ENCODE measurements at places on chromosomes 2 and 18.

GRCh38 chr2:31270822-31271231, 36.9 kb downstream of the EHD3 start:
- no peak for DNase-seq

DNA sequence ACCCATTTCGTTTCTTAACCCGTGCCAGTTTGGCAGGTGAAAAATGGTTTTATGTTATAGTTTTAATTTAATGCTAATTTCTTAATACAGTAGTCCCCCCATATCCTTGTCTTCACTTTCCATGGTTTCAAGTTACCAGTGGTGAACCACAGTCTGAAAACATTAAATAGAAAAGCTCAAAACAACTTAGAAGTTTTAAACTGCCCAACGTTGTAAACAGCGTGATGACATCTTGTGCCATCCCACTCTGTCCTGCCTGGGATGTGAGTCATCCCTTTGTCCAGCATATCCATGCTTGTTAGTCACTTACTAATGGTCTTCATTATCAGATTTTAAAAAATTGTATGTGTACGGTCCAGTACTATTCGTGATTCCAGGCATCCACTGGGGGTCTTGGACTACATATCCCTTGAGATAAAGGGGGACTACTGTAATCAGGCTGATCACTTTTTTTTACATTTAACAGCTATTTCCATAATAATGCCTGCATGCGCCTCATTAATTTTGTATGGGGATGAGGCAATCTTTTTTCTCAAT, 31.9 kb downstream of the SLC66A3 start:
- DNase-seq = no peak

DNA sequence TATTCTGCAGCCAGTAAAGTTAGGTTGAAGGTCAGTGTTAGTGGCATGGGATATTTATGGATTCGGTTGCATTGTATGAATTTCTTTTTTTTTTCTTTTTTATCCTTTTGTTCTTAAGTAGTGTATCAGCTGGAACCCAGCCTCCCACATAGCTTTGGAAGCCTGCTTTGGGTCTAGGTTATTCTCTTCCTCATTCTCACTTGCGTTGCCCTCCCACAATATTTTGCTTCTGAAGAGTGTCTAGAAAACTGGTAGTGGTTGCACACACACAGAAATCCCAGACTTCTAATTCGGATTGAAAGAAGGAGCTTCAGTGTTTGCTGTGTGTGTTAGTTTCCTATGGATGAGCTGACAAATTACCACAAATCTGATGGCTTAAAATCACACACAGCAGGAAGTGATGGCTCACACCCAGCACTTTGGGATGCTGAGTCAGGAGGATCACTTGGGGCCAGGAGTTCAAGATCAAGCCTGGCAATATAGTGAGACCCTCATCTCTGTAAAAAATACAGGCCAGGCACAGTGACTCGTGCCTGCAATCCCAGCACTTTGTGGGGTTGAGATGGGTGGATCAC, 104.8 kb downstream of the ARL4C start:
- DNase-seq = no peak

DNA sequence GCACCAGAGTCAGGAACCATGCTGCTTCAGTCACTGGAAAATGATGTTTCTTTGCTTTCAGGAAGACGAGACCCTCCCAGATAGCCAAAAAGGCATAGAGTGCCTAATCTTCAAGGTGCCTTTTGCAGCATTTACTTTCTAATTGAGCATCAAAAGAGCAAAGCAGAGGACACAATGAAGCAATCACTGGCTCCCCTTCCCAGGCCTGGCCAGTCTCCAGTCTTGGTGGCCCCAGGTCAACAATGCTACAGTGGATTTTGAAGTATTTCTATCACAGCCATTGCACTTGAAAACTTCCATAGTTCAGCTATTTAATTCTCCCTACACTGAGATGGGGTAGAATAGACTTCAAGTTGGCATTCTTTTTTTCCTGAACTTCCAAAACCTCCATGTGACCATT, 15.4 kb downstream of the ZBTB7C start:
- DNase-seq = no peak

DNA sequence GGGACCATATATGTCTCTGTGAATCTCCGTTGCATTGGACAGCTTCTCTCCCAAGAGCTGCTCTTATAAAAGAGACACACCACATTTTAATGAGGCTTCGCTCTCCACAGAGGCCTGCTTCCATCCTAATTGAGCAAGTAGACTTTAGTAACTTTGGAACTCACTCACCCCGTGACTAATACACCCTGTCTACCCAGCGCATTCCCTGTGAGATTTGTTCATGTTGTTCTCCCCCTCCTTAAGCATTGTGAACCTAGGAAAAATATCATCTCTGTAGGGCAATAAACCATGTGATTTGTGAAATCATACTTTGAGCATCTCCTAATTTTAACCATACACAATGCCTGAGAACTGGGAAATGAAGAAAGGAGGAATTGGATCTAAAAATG, 56.9 kb downstream of the MCFD2 start:
- DNase-seq = no peak

- no peak for DNase-seq
Observed at GRCh38 chr2:214169736-214170135, 241.1 kb upstream of the VWC2L start.

DNA sequence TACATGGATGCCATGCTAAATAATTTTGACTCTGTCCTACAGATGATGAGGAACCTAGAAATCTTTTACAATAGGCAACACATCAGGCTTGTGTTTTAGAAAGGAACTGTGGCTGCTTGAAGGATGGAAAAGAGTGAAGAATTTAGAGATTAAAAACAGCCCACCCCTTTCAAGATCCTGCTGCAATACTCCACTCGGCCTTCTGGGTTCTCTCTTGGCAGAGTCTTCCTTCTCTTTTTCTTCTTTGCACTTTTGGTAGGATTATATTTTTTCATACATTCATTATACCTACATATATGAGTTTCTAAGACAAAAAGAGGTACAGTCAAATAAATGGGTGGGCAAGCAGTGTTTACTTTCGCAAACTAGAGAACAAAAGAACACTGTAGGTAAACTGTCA, 474.3 kb downstream of the ERBB4 start:
- DNase-seq = no peak

DNA sequence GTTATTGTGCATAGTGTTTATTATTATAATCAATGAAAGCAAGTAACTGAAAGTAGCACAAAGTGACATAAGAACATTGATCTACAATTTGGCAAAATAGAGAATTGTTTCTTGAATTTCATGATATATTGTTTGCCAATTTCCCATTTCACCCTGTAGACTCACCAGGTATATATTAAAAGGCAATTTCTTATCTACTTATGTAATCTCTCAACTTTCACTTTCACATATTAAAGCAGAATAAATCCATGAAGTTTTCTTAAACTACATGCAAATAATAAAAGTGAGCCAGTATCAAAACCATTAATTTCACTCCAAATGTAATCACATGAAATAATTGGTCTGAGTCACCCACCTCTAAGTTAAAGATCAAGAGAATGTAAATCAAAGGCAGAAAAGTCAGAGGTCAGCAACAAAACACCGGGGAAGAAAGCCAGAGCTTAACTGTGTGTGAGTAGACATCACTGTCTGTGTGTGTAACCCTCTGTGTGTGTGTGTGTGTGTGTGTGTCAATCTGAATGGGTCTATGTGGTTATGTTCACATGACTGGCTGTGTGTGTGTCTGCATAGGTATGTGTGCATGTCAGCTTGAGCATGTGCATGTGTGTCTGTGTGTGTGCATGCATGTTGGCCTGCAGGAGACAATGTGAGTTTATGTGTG, 44.1 kb downstream of the ZNF385B start:
- DNase-seq = no peak

DNA sequence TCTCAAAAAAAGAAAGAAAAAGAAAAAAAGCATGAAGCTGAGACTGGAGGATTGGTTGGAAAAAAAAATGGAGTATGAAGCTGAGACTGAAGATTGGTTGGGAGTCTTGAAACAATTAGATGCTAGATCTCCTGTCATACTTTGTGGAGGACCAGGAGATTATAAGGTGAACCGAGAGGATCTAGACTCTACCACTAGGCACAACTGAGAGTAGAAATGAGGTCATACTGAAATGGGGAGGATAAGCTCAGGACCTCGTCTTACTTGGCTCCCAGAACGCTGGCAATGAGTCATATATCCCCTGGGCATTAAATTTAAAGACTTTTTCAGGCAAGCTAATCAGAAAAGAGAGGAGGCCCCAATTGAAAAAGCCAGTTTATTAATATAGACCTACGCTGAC, 3.3 kb upstream of the ORC2 start:
- DNase-seq = no peak

DNA sequence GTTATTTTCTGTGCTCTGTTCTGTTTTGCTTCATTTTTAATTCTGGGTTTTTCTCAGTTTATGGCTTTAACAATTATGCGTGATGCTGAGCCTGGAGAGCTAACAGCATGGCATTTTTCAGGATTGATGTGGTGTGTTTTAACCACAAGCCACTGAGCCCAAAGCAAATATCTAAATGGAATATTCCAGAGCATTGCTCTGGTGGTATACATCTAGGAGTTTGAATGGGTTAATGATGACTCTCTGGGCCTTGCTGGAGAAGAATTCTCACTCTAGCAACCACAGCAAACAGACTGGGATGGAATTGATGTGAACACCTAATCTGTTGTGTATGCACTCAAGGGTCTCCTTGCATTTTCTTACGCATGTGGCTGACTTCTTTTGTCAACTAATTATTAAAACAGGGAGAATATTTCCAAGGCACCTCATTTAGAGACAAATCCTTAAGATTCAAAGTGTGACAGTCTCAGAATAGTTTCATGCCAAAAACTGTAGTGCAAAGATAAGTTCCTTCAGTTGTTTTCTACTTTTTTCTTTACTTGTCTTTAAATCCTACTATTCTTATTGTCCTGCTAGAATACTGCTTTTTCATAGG, 164.0 kb downstream of the DTNA start:
- DNase-seq = no peak

DNA sequence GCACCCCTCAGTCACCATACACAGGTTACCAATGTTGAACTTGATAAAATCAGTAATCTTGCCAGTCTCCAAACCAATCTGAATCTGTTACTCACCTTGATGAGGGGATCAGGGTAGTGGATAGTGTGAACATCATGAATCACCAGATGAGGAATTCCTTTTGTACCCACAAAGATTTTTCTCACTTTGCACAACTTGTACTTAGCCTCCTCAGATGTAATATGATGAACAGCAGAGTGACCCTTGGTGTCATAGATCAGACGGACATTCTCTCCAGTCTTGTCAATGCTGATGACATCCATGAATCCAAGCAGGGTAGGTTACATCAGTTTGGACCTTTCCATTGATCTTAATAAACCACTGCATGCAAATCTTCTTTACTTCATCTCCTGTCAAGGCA, 54.7 kb downstream of the MDH1 start:
- no peak for DNase-seq

- DNase-seq = no peak
Observed at GRCh38 chr18:70400476-70400875, 111.6 kb downstream of the SOCS6 start.

DNA sequence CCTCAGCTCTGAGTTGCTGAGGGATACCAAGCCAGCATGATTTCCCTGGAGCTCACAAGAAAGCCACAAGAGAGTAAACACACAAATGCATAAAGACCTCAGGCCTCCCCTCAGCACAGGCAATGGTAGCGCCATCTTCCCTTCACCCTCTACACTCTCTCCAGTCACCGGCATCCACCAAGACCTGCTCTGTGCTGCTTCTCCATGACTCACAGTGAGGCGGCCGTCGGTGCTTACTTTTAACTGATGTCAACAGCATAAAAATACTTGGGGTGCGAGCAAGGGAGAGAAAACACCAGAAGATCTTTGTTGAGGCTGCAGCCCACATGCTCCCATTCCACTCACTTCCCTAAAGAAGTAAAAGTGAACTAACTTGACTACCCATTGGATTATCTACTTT, 46.7 kb downstream of the L3MBTL4 start:
- no peak for DNase-seq

- no peak for DNase-seq
Observed at GRCh38 chr2:168801961-168802858, at the start of gene NOSTRIN. NOSTRIN (plus strand) TSS chr2:168802637; CDS start chr2:168802647, 10 bp downstream.

DNA sequence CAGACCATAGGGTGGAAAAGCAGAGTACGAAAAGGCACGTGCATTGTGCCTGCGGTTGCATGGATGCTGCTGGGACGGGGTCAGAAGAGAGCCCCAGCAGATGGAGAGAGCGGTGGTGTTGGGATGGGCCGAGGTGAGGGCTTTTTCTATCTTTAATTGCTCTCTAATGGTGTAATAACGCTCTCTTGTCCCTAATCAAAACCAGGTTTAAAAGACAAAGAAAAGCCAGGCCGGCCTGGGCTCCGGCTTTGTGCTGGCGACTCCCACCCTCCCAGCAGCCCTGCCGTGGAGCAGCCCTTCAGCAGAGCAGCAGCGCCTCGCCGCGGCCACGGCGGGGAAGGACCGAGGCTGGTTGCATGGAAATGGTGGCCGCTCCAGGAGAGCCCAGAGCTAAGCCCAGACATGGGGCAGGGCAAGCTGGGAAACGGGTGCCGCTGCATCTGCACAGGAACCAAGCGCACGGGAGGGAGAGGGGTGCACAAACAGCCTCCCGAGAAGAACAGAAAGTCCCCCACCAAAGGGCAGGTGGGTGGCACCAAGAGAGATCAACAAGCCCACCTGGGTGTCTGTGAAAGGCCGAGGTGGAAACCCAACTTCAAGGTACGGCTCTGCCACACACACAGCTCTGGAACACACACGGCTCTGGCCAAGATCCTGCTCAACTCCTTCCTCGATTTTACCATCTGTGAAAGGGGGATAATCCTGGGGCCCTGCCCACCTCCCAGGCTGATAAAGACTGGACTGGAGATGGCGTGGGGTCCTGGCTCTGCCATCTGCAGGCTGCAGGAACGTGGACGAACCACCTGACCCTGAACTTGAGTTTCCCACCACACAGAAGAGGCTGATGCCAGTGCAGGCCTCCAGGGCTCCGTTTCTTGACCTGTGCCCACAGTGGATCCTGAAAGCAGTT, 15.0 kb downstream of the HS1BP3 start:
- DNase-seq = peak; percentile 41

DNA sequence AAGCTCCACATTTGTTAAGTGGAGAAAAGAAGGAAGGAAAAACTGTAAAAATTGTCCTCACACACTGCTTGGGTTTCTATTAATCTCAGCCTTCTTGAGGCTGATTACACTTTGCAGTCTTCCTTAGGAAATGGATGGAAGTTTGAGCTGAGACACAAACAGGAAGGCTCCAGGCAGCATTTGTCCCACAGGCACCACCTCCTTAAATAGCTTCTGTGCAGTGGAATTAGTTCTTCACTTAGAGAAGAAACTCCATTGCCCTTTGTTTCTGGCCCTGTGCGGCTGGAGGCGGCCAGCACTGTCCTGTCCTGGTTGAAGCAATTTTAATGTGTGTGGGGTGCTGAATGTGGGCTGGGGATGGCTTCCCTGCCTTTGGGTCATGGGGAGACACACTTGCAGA, 44.3 kb downstream of the ARHGAP28 start:
- DNase-seq = no peak

DNA sequence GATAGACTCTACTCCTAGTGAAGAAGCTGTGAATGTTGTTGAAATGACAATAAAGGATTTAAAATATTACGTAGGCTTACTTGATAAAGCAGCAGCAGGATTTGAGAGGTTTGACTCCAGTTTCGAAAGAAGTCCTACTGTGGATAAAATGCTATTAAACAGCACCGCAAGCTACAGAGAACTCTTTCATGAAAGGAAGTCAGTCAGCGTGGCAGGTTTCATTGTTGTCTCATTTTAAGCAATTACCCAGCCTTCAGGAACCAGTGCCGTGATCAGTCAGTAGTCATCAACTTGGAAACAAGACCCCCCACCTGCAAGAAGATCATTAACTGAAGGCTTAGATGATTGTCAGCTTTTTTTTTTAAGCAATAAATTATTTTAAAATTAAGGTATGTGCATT, 14.0 kb downstream of the USP14 start:
- no peak for DNase-seq

- no peak for DNase-seq
Observed at GRCh38 chr2:36693825-36694224, 2.7 kb upstream of the VIT start.

GRCh38 chr18:27428716-27429475, 243.8 kb upstream of the CHST9 start:
- no peak for DNase-seq

All from NCI-H1092 (cell line).